KBM-7 (cell line): ENCODE measurements at places on chromosomes 4 and X.

- DNase-seq, result peak; percentile 5
Measured at GRCh38 chr4:100106982-100107381, 83.3 kb downstream of the DDIT4L start.

DNA sequence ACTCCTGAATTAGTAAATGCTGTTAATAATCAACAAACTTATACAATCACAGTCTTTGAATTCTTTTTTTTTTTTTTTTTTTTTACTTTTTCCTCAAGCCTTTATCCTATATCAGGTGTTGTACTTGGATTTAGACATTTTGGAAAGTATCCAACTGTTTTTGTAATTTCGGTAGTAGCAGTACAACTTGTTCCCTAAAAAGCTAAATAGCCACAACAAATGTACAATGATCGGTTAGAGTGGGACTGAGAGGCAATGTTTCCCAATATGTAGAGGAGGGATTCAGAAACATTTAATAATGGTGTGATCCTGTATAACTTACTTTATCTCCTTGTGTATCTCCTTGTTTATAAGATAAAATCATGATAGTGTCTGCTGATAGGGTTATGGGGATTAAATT lies 343.1 kb downstream of the GRID2 start:
- DNase-seq, result no peak

- DNase-seq, result no peak
Measured at GRCh38 chrX:22247169-22247568, 25.5 kb upstream of the CBLL2 start.

GRCh38 chrX:20352935-20353336 lies 86.2 kb upstream of the RPS6KA3 start:
- no peak for DNase-seq

DNA sequence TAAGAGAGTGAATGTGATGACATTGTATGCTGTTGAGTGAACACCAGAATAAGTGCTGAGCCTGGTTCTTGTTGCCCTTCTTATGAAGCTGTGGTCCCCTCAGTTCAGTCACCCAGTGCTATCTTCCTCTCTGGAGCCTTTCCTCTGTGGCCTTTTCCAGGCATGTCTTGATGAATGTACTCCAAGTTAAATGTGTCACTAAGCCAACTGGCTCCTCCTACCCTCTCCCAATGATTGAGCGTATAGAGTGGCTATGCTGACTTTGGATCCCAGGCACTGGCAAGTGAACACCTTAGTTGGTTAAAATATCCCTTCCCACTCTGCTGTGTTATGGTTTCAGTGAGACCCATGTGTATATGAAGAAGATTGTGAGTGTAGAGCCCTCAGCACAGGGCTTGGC lies 134.1 kb upstream of the MAMLD1 start:
- no peak for DNase-seq

DNA sequence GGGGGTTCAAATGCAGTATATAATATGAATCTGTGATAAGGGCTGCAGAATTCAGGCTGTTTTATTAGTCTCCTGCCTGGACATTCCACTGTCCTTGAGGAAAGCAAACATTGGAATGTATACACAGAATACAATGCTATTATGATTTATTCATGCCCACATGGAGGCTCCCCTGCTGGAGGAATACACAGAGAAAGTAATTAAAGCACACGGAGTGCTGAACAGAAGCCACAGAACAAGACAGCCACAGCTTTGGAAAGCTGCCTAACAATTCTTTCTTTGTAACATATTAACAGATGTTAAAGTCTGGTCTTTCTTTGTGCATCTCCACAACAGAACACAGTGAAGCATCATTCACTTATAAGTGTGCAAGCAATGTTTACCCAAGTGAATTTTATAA lies 155.8 kb downstream of the ARAP2 start:
- no peak for DNase-seq

- no peak for DNase-seq
Measured at GRCh38 chr4:78432896-78433295, 118.7 kb upstream of the ANXA3 start.

GRCh38 chr4:3433138-3433869 lies 8.5 kb upstream of the HGFAC start:
- no peak for DNase-seq

- DNase-seq, result peak; percentile 85
Measured at GRCh38 chr4:151117371-151117962, 18.0 kb downstream of the RPS3A start.

DNA sequence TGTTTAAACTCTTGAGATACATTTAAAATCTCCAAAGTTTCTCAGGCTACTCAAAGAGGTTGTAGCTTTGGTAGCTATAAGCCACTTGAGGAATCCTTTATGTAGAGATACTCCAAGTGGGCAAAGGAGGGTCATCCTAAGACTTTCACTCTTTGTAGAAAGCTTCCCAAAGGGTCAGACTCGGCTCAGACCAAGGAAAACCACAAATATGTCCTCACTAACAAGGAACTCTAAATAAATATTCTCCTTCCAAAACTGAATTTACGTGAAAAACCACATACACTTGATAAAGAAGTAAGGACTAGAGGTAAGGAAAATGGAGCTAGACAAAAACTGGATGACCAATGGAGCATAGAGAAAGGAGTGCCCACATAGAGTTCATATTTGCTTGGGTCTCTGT lies 41.7 kb upstream of the DDX60 start:
- DNase-seq, result no peak

GRCh38 chrX:43971966-43972961 lies 926 bp downstream of the NDP start:
- no peak for DNase-seq

DNA sequence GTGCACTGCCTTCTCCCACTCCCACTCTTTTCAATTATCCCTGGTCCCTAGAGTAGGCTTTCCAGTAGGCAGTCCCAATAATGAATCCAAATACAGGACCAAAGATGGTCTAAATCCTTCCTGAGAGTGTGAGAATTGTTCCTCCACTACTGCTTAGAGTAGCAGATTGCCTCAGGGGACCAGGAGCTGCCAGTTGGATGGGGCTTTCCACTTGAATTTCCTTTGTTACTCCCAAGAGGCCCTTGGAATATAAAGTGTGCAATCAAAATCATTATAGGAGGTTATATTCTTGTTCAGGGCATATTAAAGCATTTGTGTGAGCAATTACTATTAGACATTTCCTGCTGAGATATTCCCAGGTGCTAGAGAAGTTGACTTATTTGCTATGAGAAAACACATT lies 156.6 kb upstream of the TLL1 start:
- no peak for DNase-seq

GRCh38 chr4:94452476-94453371 lies 982 bp downstream of the PDLIM5 start:
- peak; percentile 65 for DNase-seq

DNA sequence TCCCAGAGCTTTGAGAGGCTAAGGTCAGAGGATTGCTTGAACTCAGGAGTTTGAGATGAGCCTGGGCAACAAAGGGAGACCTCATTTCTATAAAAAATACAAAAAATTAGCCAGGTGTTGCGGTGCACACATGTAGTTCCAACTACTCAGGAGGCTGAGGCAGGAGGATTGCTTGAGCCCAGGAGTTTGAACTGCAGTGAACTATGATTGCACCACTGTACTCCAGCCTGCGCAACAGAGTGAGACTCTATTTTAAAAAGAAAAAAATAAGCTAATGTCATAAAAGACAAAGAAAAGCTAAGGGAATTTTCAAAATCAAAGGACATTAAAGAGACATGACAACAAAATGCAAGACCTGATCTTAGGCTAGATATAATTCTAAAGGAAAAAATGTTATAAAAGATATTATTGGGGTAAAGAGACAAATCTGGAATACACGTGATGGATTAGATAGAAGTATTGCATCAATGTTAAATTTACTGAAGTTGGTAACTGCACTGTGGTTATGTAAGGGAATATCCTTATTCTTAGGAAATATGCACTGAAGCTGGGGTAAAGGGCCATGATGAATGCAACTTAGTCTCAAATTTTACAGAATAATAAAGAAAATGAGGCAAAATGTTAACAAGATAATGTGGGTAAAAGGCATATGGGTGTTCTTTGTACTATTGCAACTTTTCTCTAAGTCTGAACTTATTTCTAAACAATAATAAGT lies 75.2 kb downstream of the SPRY1 start:
- DNase-seq, result no peak

DNA sequence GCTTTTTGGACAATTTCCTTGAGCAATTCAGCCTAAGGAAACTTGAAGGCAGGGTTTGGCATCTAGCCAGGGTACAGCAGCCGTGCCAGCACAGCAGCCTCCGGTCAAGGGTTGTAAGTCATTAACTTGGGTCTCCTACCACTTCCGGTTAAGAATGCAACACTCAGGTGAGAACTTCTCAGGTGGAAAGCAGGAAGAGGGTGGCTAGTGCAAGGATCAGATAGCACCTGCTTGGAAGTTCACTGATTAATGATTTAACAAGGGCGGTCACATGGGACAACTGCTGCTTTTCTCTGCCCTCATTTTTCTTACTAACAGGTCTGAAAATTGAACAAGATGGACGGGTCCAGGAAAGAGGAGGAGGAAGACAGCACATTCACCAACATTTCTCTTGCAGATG lies 30.1 kb upstream of the SCOC start:
- DNase-seq, result peak; percentile 32

GRCh38 chr4:144648042-144648441 lies 2.1 kb downstream of the HHIP start:
- DNase-seq, result no peak

DNA sequence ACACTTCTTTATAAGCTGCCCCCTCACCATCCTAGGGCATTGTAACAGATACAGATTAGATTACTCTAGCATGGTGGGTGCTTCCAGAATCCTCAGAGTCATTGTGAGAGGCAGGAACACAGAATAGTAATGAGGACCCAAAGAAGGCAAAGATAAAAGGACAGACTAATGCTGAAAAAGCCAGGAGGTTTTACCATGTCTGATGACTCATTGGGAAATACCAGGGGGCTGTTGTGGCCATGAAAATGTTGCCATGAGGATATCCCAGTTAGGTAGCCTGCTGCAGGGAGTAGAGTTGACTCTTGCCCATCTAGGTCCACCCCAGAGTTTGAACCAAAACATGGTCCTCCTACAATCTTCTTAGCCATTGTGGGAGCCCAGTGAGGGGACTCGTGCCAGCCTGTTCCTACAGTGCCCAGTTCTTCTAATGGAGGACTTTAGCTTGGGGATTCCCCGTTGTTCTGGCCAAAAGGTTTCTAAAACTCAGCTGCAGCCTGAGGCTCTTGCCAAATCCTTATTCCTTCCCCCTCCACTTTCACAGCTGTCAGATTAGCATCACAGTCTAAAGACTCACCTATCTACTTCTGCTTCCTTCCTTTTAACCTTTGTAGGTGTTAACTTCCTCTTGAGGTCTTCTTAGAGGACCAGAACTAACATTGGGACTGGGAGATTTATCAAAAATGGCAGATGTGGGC lies 586.0 kb upstream of the AADAT start:
- no peak for DNase-seq

DNA sequence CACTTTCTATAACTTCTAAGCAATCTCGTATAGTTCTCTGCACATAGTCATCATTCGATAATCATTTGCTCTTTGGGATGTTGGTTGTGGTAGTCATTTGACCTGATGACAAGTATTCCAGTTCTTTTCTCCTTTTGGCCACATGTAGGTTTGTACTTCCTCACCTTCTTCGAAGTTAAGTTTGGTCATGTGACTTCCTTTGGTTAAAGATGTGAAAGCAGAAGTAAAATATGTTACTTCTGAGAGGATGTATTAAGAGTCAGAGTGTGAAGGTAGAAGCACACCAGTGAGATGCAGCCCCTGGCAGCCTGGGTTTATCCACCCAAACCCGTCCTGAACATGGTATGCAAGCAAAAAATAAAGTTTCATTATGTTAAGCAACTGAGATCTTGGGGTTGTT lies 48.9 kb upstream of the ZNF518B start:
- peak; percentile 5 for DNase-seq

DNA sequence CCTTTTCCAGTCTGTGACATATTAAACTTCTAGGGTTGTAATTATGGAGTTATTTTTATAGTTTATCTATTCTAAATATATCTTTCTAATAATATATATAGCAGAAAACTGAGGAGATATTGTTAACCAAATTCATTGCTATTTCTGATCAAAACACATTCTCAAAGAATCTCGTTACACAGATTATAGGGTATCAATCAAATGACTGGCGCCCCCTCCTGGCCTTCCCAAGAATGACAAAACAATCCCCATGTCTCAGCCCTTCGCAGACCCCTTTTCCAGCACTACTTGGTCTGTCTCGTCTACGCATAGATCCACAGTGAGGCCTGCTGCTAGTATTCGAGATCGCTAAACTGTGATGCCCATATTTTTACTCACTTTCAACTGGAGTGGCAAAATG lies 209.3 kb downstream of the GPC3 start:
- peak; percentile 25 for DNase-seq

DNA sequence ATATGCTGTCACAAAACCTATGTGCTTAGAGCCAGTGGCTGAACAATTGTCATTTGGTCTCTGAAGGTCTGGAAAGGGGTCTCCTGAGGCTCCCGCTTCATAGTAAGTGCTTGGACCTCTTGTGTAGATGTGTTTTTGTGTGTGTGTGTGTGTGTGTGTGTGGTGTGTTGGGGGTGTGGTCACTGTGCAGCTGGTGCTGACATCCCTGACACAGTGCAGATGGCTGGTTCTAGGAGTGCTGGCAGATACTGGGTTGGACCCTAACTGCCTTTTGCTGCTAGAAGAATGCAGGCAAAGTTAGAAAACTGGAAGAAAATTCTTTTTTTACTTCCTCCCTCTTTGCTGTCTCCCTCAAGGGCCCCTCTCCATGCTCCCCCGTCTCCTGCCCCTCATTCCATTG lies 1872.6 kb downstream of the ARAP2 start:
- no peak for DNase-seq

GRCh38 chr4:128249787-128250668 lies 37.6 kb downstream of the PGRMC2 start:
- peak; percentile 27 for DNase-seq

GRCh38 chrX:9871701-9872268 lies 85.6 kb downstream of the SHROOM2 start:
- DNase-seq, result no peak

GRCh38 chr4:119113033-119113655 lies 22.5 kb upstream of the MYOZ2 start:
- peak; percentile 74 for DNase-seq

- no peak for DNase-seq
Measured at GRCh38 chr4:76283900-76284299, 22.6 kb upstream of the STBD1 start.

DNA sequence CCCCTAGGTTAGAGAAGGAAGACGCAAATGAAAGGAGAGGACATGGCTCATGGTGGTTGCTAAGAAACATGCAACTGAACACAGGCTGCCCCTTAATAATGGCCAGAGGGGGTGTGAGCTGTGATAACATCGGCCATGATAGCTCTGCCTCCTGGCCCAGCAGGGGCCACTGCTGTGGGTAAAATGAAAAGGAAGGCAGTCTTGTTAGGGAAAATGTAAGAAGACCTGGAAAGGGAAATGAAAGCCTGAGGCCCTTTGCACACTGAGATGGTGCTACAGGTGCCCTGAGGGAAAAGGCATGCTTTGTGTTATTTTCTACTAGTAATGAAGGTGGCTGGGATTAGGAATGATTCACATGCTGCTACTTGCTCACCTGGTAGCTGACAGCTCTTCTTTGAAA lies 123.6 kb upstream of the MID1 start:
- DNase-seq, result no peak

DNA sequence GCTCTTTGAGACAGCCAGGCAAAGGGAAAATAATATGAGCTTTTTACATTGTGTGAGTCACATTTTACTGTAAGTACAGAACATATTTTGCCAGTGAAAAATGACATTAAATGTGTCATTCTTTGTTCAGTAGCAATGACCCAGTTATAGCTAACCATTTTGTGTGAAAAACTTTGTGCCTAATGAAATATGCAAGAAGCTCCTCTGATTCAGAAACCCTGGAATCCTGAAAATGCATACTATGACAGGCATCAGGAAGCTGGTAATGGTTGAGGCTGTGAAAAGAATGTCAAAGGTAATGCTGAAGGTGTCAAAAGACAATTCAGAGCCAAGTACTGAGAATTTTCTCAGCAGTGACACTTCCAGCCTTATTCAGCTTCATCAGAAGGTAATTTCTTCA lies 549.5 kb upstream of the SMIM31 start:
- DNase-seq, result no peak
